ENCODE measurements at places on chromosomes 12 and 14.

- DNase-seq = no peak
These were observed 141.1 kb downstream of the PCNX1 start for GRCh38 chr14:71048393-71048792.

DNA sequence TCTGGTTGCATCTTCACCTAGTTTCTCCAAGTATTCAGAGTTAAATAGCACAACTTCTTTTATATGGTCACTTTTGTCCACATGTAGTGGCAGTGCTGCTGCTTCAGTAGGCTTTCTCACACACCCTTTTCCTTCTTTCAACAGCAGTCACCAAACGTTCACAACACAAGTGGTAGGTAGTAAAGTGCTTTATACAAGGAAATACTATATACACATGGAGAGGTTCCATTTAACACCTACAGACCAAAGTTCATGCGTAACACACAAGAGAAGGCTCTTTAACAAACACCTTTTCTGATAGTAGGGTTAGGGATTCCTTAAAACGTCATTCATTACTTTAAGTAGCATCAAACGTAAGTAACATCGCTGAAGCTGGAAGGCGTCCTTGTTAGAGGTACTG lies 107.1 kb upstream of the USP44 start:
- DNase-seq = no peak

- DNase-seq = no peak
These were observed 165.6 kb downstream of the PRKCH start for GRCh38 chr14:61486930-61487495.

DNA sequence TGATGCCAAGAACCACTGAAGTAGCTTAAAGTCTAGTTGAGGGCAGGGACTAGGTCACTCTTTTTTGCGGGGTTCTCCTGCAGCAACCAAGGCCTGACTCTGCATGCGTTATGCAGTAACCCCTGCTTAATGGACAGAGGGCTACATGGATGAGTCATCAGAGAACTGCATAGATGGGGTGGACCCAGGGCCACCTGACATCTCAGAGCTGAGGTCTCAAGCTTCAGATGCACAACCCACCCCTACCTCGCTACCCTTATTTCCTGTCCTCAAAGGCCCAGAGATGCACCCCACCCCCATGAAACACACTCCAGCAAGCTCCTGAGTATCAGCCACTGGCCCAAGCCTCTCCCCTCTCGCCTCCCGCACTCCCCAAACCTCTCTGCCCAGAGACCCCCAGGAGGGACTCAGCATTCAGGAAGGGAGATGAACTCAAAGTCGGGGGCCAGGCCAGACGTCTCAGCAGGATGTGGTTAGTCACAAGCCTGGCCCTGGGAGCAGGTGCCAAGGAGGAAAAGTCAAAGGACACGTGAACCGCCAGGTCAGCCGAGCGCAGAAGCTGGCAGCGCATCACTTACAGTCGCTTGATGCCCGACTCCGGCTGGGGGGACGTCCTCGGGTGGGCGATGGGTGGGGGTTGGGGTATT lies 25.8 kb downstream of the SNRNP35 start:
- no peak for DNase-seq

DNA sequence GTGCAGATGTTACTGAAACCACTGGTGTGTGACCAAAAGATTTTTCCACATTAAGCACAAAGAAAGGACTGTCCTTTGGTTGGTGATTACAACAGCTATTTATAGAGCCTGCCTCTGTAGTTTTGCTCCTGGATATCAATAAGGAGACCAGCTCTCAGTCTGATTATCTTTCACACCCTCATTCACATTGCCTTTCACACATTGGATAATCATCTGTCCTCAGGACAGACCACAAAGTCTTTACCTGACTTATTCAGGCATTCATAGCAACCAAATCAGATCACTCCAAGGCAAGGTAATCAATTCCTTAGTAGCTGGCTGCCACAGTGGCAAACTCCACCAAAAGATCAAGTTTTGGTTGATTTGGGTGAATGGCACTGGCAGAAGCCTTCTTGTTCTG lies 59.6 kb upstream of the CPSF6 start:
- no peak for DNase-seq

DNA sequence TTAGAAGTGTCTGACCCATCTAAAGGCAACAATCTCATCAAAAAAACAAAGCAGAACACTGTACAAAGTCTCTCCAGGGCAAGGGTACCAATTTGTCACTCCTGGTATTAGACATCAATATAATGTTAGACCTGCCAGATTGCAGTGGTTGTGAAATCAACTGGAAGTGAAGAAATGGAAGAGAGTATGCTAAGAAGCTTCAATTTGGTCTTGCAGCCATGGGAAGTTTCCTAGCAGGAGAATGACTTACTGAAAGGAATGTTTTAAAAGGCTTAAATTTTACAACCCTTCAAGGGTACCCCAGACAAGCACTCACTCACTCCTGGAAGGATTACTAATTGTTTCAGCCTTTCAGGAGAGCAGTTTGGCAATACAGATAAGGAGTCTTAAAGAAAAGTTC lies 18.9 kb downstream of the LLPH start:
- DNase-seq = no peak

GRCh38 chr12:106033161-106033675 lies 105.5 kb downstream of the NUAK1 start:
- DNase-seq = no peak

DNA sequence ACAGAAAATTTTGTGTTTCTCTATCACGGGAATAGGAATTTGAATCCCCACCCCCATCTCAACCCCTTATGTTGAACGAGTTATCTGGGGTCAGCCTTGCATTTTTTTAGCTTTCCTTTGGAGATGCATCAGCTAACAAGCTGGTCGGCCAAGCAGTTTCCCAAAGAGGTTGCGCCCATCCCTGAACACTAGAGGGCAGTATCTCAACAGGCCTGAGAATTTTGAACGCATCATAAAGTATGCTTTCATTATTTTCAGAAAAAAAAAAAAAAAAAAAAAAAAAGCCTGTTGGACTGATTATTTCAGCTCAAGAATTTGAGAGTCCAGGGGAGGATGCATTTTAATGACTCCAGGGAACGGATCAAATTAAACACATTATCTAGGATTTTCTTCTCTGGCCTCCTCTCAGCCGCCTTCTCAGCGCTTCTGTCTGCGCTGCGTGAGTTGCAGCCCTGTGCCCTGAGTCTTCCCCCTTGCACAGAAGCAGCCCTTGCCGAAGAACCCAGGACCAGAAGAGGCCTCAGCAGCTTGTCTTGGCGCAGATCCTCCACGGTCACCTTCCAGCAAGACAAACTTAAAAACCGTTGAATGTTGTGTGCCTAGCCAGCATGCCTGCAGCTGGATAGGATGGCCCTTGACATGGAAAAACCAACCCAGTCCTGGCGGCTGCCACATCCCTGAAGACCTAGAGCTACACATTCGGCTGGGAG lies 76.6 kb upstream of the GZMB start:
- no peak for DNase-seq

DNA sequence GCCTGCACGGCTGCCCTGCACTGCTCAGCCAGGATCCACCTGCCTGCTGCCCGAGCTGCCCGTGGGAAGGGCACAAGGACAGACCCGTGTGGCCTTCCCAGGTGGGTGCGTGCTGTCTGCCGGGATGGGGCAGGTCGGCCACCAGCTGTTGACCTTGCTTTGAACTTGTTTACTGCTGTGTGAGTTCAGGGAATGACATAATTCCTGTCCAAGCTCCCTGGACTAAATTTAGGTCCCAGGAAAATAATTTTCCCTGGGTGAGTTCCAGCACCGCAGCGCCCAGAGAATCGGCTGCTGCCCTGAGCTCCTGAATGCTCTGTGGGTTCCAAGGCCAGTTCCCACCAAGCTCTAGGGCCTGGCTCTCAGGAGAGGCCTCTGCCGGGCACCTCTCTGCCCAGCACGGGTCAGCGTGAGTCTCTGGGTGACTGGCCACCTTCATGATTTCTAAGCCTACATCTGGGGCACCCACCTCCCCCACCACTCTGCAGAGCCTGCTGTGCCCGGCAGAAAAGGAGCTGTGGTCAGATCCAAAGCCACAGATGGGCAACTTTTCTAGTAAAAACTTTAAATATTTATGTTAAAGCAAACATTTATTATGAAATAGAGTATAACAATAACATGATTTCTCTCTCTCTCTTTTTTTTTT lies 27.2 kb upstream of the MLXIP start:
- DNase-seq = no peak

DNA sequence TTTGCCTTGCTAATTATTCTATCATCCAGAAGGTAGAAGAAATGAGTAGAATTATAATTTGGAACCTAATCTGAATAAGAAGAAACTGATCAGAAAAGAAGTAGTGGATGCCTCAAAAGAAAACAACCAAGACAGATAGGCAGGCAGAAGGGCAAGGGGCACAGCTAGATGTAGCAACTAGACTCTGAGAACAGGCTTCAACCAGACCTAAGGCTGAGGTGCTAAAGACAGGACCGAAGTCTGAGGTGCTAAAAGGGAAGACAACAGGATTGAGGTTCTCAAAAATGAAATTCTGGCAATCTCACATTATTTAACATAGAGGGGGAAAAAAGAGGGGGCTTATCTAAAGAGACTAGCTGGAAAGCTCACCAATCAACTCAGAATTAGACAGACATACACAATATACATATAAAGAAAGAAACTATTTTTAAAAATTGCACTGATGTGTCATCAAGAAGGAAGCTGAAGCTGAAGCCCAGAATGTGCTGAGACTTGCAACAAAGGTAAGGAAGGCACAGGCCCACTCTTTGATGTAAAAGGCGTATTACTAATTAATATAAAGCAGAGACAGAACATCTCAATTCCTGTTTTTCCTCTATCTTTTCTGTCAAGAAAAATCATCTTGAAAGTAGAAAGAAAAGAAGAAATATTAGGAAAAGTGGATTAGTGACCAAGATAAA lies 43.8 kb upstream of the CSRNP2 start:
- DNase-seq = no peak

GRCh38 chr14:100813291-100813690 lies 12.6 kb upstream of the MEG3 start:
- DNase-seq = no peak

DNA sequence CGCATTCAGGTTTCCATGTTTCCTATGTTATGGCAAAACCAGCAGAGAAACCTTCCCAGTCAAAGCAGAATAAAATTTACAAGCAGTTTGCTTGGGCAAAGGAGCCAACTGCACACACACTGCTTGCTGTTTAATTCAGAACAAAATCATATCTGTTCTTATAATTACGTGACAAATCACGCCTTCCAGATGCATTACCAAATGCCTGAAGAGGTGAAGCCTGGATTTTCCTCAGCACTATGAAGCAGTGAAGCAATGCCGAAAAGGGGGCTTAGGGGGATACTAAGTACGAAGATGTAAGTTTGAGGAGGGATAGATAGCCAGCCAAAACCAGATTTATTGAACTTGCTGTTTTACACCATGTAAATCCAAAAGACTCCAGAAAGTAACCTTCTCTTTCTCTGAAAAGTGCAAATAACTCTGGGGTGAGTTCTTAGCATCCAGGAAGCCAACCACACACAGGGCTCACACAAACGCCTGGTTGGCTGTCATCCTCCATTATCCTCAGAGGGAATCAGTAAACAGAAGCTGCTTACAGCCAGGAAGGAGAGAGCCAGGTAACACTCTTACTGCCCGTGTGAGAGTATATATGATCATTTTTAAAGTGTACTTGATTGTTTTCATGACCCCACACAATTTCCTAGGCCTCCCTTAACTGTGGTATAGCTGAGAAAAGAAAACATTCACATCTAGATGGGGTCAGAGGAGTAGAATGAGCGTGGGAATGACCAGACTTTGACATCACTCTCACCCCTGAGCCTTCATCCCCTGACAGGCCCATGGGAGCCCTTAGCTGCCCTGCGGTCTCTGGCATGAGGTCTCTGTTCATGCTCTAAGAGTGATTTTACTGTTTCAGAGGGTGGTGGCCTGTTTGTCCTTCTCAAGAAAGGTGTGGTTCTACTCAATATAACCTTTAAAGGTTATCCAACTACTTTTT lies 442.5 kb downstream of the EGLN3 start:
- DNase-seq = no peak

- no peak for DNase-seq
These were observed 36.7 kb upstream of the RMST start for GRCh38 chr12:97425802-97426491.

- DNase-seq = peak; percentile 27
These were observed 43.9 kb upstream of the ESR2 start for GRCh38 chr14:64337888-64338615.

- no peak for DNase-seq
These were observed 49.5 kb downstream of the DCAF4 start for GRCh38 chr14:72975770-72976169.

GRCh38 chr12:81229759-81230158 lies 151.9 kb downstream of the ACSS3 start:
- no peak for DNase-seq

DNA sequence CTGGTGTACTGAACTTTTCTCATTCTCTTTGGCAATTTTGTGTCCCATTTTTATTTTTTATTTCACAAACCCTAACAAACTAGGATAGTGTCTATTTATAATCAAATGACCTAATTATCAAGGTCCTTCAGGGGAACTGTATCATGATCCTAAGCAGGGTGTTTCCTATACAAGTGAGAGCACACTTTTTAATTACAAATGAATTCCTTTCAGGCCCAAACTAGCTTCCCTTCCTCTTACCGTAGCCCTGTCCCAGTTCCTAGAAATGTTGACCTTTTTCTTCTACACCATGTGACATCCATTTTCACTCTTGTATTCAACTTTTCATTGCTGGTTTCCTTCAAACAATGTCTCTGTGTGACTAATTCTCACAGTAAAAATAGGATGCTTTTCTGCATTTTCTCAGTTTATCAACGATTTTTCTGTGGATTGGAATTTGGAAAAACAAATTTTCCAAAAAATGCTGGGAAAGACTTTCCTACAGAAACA lies 411.4 kb downstream of the CCDC91 start:
- no peak for DNase-seq

DNA sequence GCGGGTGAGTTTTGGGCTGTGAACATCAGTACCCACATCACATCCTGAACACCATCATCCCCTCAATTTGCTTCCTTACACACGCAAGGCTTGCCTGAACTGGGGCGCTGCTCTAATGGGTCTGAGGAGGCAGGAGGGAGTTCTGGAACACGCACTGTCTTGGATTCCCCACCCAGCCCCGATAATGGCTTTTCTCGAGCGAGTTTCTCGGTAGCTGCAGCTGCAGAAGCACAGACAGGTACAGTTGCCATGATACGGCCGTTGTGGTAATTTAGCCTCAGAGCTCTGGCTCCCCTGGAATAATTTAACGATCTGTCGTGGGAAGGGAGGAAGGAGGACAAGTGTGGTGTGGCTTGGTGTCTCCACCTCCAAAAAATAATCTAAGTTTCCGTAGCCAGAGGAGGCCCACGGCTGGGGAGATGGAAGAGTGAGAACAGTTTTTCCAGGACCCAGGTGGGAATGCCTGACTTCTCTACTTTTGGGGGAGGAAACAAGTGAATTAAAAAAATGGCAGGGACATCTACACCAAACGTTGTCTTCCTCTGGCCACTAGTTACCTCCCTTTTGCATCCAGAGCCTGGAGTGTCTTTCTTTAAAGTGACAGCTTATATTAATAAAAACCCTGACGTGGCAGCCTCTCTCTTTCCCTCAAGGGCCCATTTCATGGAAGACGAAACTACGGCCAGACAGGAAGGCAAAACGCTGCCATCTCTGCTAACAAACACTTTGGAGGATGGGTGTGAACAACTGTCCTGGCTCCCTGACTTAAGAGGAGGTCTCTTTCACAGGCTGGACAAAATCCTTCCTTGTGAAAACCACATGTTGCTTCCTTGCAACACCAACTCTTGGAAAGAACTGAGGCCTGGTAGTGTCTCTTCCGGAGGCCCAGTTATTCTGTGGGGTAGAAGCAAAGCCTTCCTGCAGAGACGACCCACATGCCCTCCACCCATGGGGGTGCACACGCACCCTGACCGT lies 84.8 kb downstream of the RBM19 start:
- DNase-seq = no peak

- no peak for DNase-seq
These were observed 18.2 kb downstream of the MSI1 start for GRCh38 chr12:120350576-120351350.
